ENCODE measurements at places on chromosomes 3 and 15.

GRCh38 chr3:177579419-177579818, 382.1 kb upstream of the TBL1XR1 start:
- no peak for DNase-seq

GRCh38 chr15:48891232-48891765, 13.4 kb downstream of the EID1 start:
- no peak for DNase-seq

DNA sequence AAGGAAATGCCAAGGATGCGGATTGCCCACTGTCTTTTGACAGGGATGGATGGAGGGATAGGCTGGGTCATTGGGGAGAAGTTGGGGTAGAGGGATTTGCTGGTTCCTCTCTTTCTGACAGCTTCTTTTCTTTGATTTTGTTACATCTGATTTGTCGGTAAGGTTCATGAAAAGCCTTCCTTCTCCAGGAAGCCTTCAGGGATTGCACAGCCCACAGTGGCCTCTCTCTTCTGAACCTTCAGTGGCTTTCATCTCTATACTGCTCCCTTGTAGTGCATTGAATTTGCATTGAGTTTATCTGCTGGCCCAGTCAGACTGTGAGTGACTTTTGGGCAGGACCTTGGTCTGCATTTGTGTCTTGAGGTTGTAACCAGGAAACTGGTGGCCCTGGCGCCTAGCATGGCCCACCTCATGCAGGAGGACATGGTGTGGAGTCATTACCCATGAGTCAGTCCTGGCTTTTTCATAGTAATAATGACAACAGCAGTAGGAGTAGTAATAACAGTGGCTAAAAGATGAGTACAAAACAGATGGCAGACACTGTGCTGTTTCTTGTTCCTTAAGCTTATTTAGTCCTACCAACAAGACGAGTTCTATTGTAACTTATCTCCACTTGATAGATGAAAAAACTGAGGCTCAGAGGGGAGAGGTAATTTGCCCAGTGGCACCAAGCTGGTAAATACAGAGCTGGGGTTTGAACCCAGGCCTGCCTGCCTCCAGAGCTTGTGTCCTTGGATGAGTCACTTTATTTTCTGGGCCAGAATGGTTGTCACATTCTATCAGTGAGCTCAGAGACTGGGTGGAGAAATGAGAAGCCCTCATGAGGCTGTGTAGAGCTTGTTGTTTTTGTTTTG, 28.4 kb downstream of the SMAD6 start:
- no peak for DNase-seq

DNA sequence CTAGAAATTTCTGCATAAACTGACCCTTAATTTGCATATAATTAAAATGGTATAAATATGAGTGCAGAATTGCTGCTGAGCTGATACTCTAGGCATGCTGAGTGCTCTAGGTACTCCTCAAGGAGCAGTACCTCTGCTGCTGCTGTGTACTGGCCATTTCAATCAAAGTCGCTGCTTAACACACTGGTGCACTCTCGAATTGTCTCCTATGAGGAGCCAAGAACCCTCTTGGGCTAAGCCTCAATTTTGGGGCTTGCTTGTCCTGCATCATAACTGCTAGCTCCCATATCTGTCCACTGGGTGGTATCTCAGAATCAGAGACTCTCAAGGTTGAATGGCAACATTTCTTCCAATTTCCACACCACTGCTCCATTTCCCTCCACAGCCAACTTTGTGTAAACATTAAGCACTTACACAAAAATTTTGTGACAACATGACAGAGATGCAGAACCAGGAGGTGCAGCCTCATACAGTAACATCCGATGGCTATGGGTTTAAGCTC, 82.5 kb downstream of the XXYLT1 start:
- DNase-seq, result no peak

GRCh38 chr3:143222505-143222904, 102.9 kb downstream of the CHST2 start:
- DNase-seq, result no peak

- no peak for DNase-seq
Observed at GRCh38 chr3:106715286-106715685, 662.0 kb upstream of the CCDC54 start.

- no peak for DNase-seq
Observed at GRCh38 chr15:62453981-62454380, 288.9 kb upstream of the C2CD4B start.

- DNase-seq, result no peak
Observed at GRCh38 chr3:178826435-178827123, 245.0 kb downstream of the ZMAT3 start.
